Lower lobe of right lung (tissue), 2 donors: ENCODE measurements at places on chromosomes 13 and 19. TPM values are rescaled to one million over a fixed set of nuclear protein-coding genes. Genes with fewer than 3 reads are reported as not detected.

DHDH gene
- 1.9 TPM for total RNA-seq

- DNase-seq = no peak
- peaks cover 68% of the 10 kb centered on the region for H3K4me1 ChIP-seq
- no peak overlapping the region for H3K4me3 ChIP-seq
- H3K36me3 ChIP-seq = peaks cover 5% of the 10 kb centered on the region
- peak overlapping the region; percentile 11 for H3K27ac ChIP-seq
These were observed 10.4 kb downstream of the KDM4B start for GRCh38 chr19:4979211-4979807.

DNA sequence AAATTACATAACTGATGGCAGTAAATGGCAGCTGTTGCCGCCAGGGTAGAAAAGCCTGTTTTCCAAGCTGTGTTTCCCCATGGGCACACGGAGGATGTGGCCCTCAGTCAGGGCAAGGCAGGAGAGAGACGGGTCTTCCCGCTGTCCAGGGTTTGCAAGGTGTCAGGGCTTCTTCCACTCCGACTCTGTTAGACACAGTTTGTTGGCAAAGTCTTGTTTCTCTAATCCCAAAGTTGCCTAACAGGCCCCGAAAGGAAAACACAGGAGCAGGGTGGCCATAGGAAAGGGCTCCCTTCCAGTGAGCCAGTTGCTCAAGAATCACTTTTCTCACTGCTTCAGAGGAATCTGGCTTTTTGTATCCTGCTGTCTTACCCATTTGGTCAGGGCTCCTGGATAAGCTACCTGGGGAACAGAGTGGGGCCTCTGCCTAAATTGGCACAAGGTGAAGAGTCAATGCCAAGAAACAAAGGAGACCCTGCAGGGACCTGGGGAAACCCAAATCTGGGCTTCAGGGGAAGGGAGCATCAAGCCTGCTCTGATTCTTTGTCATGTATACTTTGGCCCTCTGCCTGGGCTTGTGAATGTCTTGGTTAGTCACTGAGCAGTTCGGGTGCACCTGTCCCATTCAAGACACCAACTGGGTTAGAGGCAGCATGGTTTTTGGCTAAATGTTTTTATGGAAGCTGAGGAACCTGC, 29.0 kb upstream of the CXCL17 start:
- H3K4me3 ChIP-seq = no peak overlapping the region
- H3K4me1 ChIP-seq = peaks cover 5% of the 10 kb centered on the region
- no peak for DNase-seq

DNA sequence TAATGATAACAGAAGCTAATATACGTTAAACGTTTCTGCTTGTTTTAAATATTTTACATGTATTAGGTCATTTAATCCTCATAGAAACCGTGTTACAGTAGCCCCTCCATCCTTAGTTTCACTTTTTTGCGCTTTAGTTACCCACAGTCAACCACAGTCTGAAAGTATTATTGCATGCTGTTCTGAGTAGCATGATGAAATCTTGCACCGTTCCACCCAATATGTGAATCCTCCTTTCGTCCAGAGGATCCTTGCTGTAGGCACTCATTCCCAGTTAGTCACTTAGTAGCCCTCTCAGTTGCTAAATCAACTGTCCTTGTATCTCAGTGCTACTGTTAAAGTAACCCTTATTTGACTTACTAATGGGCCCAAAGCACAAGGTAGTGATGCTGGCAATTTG, 257.8 kb downstream of the ENOX1 start:
- no peak for DNase-seq
- no peaks in the 10 kb centered on the region for H3K4me1 ChIP-seq
- no peak overlapping the region for H3K27ac ChIP-seq
- H3K4me3 ChIP-seq = no peak overlapping the region
- no peaks in the 10 kb centered on the region for H3K36me3 ChIP-seq

DNA sequence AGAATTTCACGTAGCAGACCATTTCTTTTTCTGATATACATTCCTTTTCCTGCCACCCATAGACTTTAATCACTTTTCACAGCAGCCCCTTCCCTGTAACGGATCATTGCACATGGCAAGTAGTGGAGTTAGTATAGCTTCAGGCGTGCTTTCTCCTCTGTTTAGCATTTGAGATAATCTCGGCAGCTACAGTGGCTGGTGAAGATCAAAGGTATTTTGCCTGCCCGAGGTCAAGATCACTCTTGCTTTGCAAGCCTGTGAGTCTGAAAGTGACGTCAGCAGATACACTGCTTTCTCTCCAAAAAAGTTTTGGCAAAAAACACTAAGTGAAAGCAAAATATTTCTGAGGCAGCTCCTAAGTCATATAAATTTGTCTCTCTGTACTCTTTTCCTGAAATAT, 260.0 kb downstream of the NDFIP2 start:
- no peaks in the 10 kb centered on the region for H3K27me3 ChIP-seq
- no peak overlapping the region for H3K27ac ChIP-seq
- no peak overlapping the region for H3K4me3 ChIP-seq
- peaks cover 7% of the 10 kb centered on the region for H3K4me1 ChIP-seq

DNA sequence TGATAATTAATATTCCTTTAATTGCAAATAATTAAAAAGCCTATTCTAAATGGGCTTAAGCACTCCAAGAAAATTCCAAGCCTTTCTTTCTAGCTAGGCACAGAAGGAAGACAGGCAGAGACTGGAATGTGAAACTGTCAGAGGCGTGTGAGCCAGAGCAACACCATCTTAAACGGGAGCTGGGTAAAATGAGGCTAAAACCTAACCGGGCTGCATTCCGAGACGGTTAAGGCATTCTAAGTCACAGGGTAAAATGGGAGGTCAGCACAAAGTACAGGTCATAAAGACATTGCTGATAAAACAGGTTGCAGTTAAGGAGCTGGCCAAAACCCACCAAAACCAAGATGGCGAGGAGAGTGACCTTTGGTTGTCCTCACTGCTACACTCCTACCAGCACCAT, 300.4 kb downstream of the SLITRK6 start:
- H3K27me3 ChIP-seq = no peaks in the 10 kb centered on the region
- no peaks in the 10 kb centered on the region for H3K4me1 ChIP-seq
- DNase-seq = no peak
- no peak overlapping the region for H3K4me3 ChIP-seq
- H3K36me3 ChIP-seq = no peaks in the 10 kb centered on the region

DNA sequence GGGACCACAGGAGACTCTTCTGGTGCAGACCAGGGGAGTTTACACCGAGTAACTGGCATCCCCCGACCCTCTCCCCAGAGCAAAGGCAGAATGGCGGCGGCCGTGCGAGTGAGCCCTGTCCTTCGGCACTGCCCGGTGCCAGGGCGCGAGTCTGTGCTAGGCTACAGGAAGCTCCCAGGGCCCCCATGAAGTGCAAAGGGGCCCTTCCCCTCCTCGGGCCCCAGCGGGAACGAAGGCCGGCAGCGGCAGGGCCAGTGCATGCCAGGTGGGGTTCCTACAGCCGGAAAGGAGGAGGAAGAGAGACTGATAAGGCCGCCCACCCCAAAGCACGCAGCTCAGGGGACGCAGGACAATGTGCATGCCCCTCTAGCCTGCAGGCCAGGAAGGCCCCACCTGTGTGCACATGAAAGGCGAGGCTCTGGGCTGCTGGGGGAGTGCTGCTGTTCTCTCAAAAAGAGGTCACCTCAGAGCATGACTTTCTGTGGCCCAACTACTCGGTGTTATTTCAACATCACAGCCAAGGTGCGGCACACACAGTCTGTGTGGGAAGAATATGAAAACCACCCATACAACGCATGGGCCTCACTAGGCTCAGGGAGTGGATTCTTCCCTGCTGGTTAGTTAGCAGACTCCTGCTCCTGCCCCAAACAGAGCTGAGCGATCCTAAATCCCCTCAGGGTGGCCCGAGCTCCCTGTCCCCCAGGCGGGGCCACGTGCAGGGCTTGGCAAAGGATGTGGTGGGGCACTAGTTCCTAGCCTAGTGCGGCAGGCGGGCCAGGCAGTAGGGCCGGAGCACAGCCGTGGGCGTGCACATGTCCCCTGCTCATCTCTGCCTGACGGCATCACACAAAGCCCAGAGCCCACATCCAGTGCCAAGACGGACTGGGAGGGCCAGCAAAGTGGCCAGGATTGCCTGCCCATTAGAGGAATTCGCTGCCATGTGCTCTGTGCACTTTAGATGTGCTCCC, 28.4 kb upstream of the TIMM44 start:
- no peaks in the 10 kb centered on the region for H3K27me3 ChIP-seq
- peaks cover 80% of the 10 kb centered on the region for H3K36me3 ChIP-seq
- H3K4me1 ChIP-seq = no peaks in the 10 kb centered on the region
- no peak overlapping the region for H3K4me3 ChIP-seq
- peak; percentile 32 for DNase-seq

IRGC gene
- total RNA-seq = not detected

DNA sequence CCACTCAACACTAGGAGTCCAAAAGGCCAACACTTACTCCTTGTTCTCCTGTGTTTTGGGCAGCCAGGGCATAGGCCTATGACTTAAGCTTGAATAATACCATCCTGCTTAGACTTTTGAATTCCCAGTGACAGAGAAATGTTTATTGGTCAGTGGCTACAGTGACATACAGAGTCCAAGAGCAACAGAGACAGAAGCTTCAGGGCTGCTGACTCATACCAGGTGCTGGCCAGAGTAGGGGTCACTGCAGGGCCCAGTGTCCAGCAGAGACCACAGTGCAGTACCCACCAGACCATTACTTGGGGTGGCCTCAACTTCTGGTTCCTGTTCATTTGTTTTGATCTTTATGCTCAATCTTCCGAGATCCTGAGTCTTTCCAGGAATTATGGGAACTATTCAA, 6.0 kb upstream of the FREM2 start:
- H3K27me3 ChIP-seq = peaks cover 14% of the 10 kb centered on the region
- no peak overlapping the region for H3K27ac ChIP-seq
- H3K36me3 ChIP-seq = no peaks in the 10 kb centered on the region
- no peak for DNase-seq

RNU6-9 gene
- total RNA-seq = not detected

DNA sequence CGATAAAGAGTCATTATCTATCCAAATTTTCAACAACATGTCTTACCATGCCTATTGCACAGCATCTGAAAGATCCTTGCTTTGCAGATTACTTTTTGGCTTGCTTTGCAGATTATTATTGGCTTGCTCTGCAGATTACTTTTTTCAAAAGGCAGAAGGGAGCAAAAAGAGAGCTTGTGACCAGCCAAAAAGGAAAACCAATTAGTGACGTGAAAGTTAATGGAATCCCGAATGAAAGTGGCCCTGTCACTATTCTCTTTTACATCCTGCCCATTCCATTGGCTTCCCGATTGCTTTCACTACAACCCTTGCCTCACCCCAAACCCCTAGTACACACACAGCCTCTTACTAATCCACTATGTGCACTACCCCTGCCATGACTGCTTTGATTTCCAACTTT, 81.3 kb downstream of the LHFPL6 start:
- no peaks in the 10 kb centered on the region for H3K27me3 ChIP-seq
- no peak overlapping the region for H3K27ac ChIP-seq
- no peak overlapping the region for H3K4me3 ChIP-seq
- DNase-seq = no peak
- H3K4me1 ChIP-seq = no peaks in the 10 kb centered on the region
- H3K36me3 ChIP-seq = no peaks in the 10 kb centered on the region

GRCh38 chr19:1396768-1397679, 4.3 kb downstream of the GAMT start:
- H3K27me3 ChIP-seq = peaks cover 16% of the 10 kb centered on the region
- H3K4me1 ChIP-seq = peaks cover 16% of the 10 kb centered on the region
- no peak for DNase-seq
- H3K27ac ChIP-seq = no peak overlapping the region
- H3K36me3 ChIP-seq = peaks cover 23% of the 10 kb centered on the region
- no peak overlapping the region for H3K4me3 ChIP-seq

- no peak for DNase-seq
- H3K27ac ChIP-seq = no peak within 1 kb of the TSS
- no peaks in the 10 kb centered on the region for H3K36me3 ChIP-seq
- H3K4me3 ChIP-seq = peak within 1 kb of the TSS; percentile 36
- H3K27me3 ChIP-seq = peaks cover 6% of the 10 kb centered on the region
These were observed at the start of gene KCNN4 for GRCh38 chr19:43780706-43781525. Gene KCNN4 (minus strand): TSS chr19:43780973. CDS start chr19:43780861, 112 bp downstream.

ZNF536 gene
- 0.12 TPM for total RNA-seq

DNM2 gene
- 282 TPM for total RNA-seq

DNA sequence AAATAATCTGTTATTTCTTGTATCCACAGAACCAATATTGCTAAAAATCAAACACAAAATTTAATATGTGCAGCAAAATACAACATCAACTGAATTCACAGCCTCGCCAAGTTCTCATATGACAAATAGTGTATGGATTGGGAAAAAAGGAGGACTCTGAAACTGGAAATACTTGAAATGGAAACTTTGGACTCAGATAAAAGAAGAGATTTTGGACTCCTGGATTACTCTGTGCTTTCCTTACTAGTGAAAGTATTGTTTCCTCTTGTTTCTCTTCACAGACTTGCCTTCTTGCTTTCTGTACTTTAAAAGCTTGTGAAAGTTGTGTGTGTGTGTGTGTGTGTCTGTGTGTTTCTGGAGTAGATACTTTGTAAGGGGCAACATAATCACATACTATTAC, 1596.3 kb downstream of the PCDH9 start:
- no peak for DNase-seq
- no peaks in the 10 kb centered on the region for H3K4me1 ChIP-seq
- H3K36me3 ChIP-seq = no peaks in the 10 kb centered on the region
- H3K4me3 ChIP-seq = no peak overlapping the region
- no peaks in the 10 kb centered on the region for H3K27me3 ChIP-seq

DNA sequence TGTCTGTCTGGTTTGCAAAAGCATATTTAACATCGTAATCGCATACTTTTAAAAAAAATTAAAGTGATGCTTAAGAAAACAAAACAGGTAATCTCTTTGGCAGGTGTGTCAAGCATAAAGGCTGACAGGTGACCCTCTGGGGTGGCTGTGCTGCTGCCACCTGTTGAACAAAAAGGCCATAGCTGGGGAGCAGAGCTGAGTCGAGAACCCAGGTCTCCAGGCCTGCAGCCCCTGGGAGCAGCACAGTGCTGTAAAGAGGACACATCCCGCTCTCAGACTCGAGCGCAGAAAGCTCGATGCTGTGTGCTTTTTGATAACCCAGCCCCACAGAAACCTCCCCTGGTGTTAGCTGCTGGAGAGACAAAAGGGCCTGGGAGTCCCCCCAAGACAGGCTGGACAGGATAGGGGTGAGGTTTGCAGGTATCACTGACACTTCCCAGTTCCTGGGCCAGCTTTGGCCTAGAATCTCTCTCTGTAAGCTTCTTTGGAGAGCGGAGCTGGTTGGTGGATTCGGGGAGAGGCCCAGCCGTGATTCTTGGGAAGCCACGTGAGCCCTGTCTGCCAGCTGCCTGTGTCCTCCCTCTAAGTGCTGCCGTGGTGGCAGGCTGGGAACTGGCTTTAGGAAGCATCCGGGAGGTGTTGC, 66.9 kb downstream of the C13orf42 start:
- no peaks in the 10 kb centered on the region for H3K4me1 ChIP-seq
- H3K27me3 ChIP-seq = no peaks in the 10 kb centered on the region
- no peak for DNase-seq
- no peaks in the 10 kb centered on the region for H3K36me3 ChIP-seq
- no peak overlapping the region for H3K27ac ChIP-seq
- no peak overlapping the region for H3K4me3 ChIP-seq

SEMA6B gene
- 11.3 TPM for total RNA-seq

DNA sequence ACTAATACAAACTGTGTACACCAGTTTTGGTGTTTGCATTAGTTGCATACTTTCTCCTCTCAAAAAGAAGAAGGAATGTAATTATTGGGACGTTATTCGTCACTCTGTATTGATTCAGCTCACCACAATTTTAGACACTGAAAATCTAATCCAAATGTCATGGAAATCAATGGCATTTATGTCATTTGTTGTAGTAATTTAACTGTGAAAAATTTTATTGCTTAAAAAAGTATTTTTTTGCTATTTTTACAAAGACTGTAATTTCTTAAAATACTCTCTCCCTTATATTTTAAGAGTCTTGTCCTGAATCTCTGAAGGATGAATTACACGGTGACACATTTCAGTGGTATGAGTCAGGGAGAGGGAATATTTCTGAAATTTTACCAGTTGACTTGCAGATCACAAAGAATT, 2117.6 kb downstream of the PCDH9 start:
- no peaks in the 10 kb centered on the region for H3K36me3 ChIP-seq
- DNase-seq = no peak
- no peak overlapping the region for H3K4me3 ChIP-seq
- no peak overlapping the region for H3K27ac ChIP-seq
